ENCODE measurements at places on chromosomes 12 and 14.

DNA sequence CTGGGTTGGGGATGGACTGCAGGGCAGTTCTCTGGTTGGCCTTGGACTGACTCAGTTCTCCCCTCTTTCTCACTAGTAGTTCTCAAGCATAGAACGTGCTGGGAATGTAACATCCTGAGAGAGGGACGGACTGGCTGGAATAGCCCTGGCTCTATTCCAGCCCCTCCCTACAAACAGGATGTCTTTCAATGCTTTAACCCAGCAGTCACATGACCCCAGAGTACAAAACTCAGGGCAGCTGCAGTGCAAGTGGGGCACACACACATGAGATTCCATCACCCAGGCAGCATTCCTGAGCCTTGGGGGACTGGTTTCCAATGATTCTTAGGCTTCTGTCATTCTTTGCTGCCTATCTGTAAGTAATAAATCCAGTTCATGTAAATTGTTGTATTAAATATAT lies 1.6 kb upstream of the ACOT6 start:
- no peak for DNase-seq

- no peak for DNase-seq
Observed at GRCh38 chr12:108933949-108934348, 54.1 kb downstream of the DAO start.

GRCh38 chr14:24093207-24093900 lies 757 bp upstream of the PCK2 start:
- DNase-seq, result no peak

GRCh38 chr14:22213120-22213519 lies 375.9 kb downstream of the DAD1 start:
- no peak for DNase-seq

DNA sequence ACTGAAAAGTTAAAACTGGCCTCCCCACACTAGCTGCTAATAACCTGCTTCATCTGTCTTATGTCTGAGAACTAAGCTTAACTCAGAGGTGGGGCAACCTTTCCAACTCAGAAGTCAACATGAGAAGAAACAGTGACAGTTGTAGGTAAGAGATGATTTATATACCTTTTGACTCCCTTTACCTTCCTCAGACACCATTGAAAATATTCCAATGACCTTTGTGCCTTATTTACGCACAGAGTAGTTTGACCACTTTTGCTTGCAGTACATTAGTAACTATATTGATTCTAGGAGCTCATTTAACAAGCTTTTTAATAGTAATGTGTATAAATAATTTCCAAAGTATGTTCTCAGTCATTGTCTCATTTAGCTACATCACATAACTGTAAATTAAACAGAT lies 77.6 kb downstream of the ALX1 start:
- DNase-seq, result no peak

- DNase-seq, result no peak
Observed at GRCh38 chr12:69457433-69457832, 12.8 kb upstream of the FRS2 start.

Measured in right atrium auricular region (tissue), 2 donors.